Kidney glomerular epithelial cell (primary cell): ENCODE measurements at places on chromosomes 7 and 10.

DNA sequence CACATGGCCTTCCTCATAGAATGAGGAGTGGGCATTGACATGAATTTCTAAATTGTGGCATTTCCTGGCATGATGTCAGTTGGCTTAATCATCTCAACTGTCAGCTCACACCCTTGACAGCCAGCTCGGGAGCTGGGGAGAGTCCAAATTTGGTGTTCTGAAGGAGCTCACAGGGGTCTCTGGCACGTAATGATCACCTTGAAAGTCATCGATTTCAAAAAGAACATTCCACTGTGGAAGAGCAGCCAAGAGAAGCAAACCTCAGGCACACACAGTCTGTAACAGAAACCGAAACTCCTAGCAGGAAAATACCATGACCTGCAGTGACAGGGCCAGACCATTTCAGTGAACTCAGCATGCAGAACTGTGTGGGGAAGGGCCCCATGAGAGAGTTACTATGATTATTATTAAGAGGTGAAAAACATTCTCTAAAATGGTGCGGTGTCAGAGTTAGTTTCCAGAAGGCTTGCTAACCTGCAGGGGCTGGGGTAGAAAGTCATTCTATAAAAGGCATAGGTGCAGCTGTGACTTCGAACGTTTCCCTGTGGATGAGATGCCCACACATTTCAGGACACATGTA lies 26.4 kb upstream of the KLF6 start:
- DNase-seq, result peak; percentile 91

DNA sequence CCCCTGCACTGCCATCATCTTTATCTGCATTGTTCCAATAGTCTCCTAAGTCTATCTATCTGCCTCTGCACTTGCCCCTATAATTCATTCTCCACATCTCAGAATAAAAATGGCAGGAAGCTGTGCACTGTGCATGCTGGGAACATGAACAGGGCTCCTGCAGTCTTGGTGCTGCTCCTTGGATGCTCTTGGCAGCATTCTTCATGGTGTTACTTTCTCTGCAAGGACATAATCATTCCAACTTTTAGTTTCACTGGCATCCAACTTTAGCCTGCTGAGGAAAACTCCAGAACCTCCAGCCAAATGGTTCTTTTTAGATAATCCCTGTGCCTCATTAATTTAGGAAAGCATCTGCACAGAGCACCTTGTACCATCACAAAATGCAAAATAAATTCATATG lies 208.3 kb downstream of the STK31 start:
- no peak for DNase-seq

DNA sequence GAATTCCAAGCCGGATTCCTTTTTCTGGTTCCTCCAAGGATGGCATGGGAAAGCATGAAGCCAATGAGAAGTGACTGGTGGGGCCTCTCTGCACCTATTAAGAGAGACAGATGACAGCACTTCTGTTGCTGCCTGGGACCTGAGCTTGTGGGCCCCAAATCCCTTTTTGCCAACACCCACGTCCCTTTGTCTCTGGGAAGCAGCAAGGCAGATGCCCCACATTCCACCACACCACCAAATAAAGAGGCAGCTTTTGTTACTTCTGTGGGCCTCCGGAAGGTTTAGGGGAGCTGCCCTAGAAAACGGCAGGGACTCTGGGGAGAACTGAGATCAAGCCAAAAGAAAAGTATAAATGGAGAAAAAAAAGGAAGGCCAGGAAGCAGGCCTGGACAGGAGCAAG lies 3.4 kb downstream of the CCDC136 start:
- no peak for DNase-seq

GRCh38 chr7:33044986-33045385 lies 17.6 kb downstream of the NT5C3A start:
- no peak for DNase-seq

DNA sequence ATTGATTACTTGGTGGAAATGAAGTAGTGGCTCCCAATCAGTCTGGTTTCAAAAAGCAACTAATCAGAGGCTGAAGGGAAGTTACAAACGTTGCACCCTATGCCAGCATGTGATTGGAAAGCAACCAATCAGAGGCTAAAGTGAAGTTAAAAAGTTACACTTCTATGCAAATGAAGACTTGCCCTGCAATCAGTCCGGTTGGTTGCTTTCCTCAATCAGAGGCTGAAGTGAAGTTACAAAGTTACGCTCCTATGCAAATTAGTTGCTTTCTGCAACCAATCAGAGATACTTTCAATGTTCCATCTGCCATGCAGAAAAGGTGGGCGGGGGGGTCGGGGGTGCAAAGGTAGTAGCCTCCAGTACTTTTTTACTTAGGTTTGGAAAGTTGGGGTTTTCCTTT lies 1077.1 kb downstream of the TYW1 start:
- no peak for DNase-seq

DNA sequence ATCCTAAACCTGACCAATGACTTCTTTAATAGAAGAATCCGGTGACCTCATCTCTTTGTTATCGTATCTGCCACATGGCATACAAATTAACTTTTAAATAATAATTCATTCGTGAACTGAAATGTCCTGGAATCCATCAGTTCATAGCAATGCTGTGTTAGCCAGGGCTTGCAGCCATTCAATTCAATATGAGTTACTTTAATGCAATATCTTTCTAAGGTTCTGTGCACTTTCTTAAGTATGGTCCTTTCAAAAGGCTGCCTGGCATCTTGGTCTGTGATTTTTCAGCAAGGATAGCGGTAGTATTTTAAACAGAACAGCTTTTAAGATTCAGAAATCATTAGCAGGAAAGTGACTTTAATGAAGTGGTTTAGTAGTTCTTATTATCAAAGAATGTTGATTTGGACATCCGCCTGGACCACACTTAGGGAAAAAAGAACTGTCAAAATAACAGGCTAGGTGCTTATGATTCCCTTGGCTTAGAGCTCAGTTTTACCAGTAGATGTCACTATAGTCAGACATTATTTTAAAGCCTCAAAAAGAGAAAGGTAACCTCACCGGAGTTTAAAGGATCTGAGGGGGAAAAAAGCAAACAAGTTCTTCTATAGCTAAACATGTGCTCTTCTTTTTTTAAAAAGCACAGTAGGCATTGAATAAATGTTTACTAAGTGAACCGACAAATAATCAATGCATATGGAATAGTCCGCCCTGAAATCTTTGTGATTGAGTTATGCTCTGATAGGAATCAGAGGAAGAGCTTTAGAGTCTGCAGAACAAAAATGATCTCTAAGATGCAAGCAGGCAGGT lies 22.7 kb downstream of the SLC35G1 start:
- peak; percentile 56 for DNase-seq
